ENCODE measurements at places on chromosomes 5 and 9.

DNA sequence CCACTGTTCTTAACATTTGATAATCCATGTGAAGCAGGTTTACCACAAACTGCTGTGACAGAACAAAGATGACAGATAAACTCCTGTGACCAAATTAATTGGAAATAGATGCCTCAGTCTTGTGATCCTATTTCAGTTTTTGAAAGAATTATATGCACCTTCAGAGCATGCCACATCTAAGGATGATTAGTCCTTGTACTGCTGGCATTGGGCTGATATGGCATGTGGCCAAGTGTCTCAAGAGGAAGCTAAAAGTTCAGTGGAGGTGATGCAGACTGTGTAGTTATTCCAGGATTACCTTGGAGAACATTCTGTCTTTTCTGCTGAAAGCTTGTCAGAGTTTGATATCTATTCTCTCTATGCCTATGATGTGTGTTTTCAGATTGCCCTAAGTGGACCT is 314.4 kb upstream of the EFNA5 start:
- DNase-seq: no peak

- no peak for DNase-seq
Measured at GRCh38 chr5:179131886-179132585, 71.9 kb downstream of the ZNF354C start.

GRCh38 chr5:156052656-156053055 is 274.3 kb upstream of the SGCD start:
- no peak for DNase-seq

DNA sequence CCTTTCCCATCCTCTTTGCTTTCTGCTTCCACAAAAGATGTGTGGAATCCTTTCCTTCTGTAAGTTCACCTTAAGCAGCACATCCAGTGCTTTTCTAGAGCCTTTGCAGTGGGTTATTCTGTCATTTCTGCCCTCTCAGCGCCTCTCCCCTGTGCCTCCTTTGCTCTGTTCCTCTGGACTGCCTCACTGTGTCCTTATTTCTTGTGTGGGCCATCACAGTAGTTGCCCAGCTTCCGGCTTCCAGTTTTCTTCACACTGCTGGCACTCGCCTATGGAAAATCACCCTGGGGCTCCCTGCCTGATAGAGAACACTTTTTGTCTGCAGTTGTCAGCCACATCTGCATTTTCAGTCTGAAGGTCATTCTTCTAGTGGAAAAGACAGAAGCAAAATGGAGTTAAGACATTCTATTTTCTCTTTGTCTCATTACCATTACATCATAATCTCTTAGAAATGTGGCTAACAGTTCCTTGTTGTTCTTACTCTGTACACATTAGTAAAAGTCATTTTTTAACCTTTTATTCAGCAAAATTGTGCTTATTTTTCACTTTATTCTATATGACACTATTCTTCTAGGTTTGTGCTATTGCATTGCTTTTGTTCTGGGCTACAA is 64.1 kb upstream of the ZNF608 start:
- no peak for DNase-seq

DNA sequence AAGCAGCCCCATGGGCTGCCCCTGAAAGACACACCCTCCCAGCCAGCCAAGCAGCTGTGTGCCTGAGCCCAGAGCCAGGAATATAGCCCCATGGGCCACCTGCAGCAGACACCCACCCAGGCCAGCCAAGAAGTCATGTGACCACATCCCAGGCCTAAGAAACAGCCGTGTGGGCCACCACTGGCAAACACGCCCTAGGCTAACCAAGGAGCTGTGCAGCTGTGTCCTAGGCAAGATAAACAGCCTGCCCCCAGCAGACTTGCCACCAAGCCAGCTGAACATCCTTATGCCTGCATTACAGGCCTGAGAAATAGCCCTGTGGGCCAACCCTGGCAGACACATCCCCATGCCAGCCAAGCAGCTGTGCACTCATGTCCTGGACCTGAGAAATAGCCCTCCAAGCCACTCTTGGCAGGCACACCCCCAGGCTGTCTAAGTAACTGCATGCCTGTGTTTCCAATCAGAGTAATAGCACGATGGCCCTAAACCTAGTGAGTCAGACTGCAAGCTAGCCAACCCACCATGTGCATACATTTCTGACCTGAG is 143.0 kb downstream of the ADAMTS6 start:
- no peak for DNase-seq

DNA sequence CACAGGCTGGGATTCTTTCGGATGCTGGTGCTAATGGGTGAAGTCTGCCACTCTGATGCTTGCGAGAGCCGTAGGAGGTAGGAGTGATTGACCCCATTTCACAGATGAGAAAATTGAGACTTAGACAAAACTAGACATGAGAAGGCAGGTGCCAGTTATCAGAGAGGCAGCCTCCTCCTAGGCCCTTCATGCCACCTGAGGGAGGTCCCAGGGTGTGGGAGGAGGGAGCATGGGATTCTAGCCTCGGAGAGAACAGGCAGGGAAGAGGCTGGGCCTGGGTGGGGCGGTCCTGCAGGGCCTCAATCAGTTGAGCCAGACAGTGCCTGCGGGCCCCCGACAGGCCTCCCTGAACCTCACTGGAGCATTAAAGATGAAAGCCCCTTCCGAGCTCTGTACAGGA is 112.4 kb downstream of the COL23A1 start:
- no peak for DNase-seq

Data from NCI-H2081 (cell line).